Gastrocnemius medialis (tissue), 4 donors: ENCODE measurements at places on chromosomes 6 and 20. TPM values are rescaled to one million over a fixed set of nuclear protein-coding genes. Genes with fewer than 3 reads are reported as not detected.

SLC17A3 gene
- total RNA-seq = 0.22 TPM

METTL24 gene
- not detected for total RNA-seq

PDE7B gene
- total RNA-seq = 2.5 TPM

TTK gene
- 0.24 TPM for total RNA-seq

DNA sequence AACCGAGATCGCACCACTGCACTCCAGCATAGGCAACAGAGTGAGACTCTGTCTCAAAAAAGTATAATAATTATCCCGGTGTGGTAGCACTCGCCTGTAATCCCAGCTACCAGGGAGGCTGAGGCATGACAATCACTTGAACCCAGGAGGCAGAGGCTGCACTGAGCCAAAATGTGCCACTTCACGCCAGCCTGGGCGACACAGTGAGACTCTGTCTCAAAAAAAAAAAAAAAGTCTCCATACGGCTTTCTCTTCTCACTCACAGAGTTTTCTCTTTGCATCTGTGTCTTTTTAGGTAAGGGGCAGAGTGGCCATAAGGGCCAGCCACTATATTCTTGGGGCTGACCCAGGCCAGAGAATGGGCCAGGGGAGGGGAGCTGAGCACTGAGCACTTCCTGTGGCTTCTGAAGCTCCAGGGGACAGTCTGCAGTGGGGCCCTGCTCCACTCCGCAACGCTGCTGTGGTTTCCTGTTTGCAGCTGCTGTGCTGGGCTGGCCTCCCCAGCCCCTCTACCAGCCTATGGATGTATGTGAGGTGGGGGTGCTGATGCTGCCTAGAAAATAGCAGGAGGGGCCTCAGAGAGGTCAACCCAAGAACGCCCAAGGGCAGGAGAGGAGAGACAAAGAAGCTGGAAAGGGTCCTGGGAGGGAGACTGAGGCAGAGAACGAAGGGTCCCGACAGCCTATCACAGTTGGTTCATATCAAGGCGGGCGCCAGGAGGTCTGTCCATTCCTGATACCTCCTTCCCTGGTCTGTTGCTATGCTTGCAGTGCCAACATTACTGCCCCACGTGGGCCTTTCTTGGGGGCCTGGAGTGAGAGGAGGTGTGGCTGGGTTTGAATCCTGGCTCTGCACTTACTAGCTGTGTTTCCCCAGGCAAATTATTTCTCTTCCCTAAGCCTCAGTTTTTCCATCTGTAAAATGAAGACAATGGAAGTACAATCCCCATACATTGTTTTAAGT, 16.0 kb downstream of the SLA2 start:
- H3K27ac ChIP-seq = no peak overlapping the region
- DNase-seq = no peak
- no peaks in the 10 kb centered on the region for H3K36me3 ChIP-seq
- no peaks in the 10 kb centered on the region for H3K27me3 ChIP-seq
- H3K4me3 ChIP-seq = no peak overlapping the region

DNA sequence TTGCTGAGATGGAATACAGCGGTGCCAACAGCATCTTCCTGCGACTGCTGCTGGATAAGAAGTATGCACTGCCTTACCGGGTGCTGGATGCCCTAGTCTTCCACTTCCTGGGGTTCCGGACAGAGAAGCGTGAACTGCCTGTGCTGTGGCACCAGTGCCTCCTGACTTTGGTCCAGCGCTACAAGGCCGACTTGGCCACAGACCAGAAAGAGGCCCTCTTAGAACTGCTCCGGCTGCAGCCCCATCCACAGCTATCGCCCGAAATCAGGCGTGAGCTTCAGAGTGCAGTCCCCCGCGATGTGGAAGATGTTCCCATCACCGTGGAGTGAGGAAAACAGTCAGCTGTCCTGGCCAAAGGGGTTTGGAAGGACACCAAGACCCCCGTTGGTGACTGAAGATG, 9.2 kb downstream of the CCND3 start:
- H3K27me3 ChIP-seq = no peaks in the 10 kb centered on the region
- H3K36me3 ChIP-seq = no peaks in the 10 kb centered on the region
- H3K27ac ChIP-seq = no peak overlapping the region

DNA sequence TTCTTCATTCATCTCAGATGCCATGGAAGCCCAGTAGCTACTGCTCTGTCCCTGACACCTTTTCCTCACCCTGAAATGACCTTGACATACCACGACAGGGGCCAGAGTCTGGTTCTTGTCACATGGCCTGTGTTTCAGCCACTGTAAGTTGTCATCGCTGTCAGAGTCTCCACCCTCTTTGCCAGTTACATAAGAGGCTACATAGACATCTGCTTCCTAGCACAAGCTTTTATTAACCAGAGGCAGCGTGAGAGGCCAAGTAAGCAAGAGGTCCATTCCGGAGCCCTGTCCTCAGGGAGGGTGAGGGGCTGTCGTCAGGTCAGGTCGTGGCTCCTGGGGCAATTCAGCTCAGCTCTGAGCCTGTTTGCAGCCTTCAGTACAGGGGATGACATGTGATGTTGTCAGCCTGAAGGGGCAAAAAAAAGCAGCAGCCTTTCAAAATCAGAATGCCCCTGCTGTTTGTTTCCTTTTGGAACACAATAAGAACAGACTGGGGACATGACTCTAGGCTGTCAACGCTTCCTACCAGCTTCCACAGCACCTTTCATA, 146.3 kb downstream of the MTFR2 start:
- peaks cover 44% of the 10 kb centered on the region for H3K4me1 ChIP-seq
- H3K4me3 ChIP-seq = no peak overlapping the region
- H3K36me3 ChIP-seq = no peaks in the 10 kb centered on the region
- no peaks in the 10 kb centered on the region for H3K27me3 ChIP-seq

GRCh38 chr6:140774080-140774505, 1358.6 kb upstream of the GJE1 start:
- H3K4me3 ChIP-seq = peak overlapping the region; percentile 21
- no peaks in the 10 kb centered on the region for H3K27me3 ChIP-seq
- peak overlapping the region; percentile 32 for H3K27ac ChIP-seq
- peaks cover 18% of the 10 kb centered on the region for H3K4me1 ChIP-seq
- H3K36me3 ChIP-seq = no peaks in the 10 kb centered on the region

DNA sequence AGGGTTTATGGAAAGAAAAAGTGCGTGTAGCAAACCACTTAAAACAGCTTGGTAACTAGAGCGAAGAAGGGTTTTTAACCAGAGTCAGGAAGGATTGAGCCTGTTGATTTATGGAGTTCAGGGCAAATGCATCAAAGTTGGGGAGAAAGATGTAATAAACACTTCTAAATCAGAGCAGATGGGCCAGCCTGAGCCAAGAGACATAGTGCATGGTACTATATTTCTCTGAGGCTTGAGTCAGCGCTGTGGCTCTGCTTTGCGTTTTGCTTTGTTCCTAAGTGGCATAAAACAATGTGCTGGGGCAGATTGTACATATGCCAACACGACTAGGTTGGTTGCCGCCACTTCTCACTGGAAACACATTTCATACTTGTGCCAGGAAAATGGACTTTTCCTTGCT, 111.3 kb downstream of the BCKDHB start:
- no peaks in the 10 kb centered on the region for H3K27me3 ChIP-seq
- no peak overlapping the region for H3K27ac ChIP-seq
- no peaks in the 10 kb centered on the region for H3K4me1 ChIP-seq
- H3K36me3 ChIP-seq = no peaks in the 10 kb centered on the region
- H3K4me3 ChIP-seq = no peak overlapping the region

DNA sequence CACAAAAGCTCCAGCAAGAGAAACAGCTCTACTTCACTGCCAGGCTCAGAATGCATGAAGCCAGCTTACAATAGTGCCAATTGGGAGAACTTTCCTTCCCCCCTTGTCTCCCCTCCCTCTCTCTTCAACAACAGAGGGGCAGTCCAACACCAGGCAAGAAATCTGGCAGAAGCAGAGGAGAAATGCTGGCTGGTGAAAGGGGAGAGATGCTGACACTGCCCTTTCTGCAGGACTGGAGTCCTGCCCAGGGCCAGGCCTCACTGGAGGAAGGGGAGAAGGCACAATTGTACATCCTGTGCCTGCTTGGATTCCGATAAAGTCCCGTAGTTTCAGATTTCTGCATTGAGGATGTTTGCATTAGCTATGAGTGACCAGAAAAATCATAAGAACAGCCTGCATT, 148.6 kb downstream of the LRRC1 start:
- no peak overlapping the region for H3K27ac ChIP-seq
- H3K4me3 ChIP-seq = no peak overlapping the region
- no peaks in the 10 kb centered on the region for H3K27me3 ChIP-seq
- no peaks in the 10 kb centered on the region for H3K36me3 ChIP-seq
- H3K4me1 ChIP-seq = peaks cover 11% of the 10 kb centered on the region
- no peak for DNase-seq

DNA sequence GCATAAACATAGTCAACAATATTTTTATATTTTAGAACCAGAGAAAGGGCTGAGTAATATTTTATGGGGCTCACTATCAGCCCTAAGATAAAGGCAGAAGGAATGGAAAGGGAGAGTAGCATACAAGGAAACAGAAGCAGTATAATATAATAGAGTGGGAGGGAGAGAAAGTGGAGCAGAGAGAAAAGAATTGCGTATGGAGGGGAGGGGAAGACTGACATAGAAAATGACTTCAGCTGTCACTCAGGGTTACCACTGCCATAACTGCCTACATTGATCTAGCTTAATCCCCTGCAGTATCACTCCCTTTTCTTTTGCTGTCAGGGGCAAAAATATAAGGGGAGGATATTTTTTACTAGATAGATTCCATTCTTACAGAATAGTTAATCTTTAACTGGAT, 1133.5 kb upstream of the MAP3K7 start:
- no peaks in the 10 kb centered on the region for H3K27me3 ChIP-seq
- DNase-seq = no peak
- H3K4me3 ChIP-seq = no peak overlapping the region
- H3K4me1 ChIP-seq = no peaks in the 10 kb centered on the region
- no peaks in the 10 kb centered on the region for H3K36me3 ChIP-seq
- H3K27ac ChIP-seq = no peak overlapping the region

GRCh38 chr6:165841153-165841558, 178.1 kb upstream of the PDE10A start:
- no peaks in the 10 kb centered on the region for H3K27me3 ChIP-seq
- H3K4me1 ChIP-seq = no peaks in the 10 kb centered on the region
- H3K36me3 ChIP-seq = no peaks in the 10 kb centered on the region
- no peak overlapping the region for H3K27ac ChIP-seq
- no peak for DNase-seq
- H3K4me3 ChIP-seq = no peak overlapping the region

DNA sequence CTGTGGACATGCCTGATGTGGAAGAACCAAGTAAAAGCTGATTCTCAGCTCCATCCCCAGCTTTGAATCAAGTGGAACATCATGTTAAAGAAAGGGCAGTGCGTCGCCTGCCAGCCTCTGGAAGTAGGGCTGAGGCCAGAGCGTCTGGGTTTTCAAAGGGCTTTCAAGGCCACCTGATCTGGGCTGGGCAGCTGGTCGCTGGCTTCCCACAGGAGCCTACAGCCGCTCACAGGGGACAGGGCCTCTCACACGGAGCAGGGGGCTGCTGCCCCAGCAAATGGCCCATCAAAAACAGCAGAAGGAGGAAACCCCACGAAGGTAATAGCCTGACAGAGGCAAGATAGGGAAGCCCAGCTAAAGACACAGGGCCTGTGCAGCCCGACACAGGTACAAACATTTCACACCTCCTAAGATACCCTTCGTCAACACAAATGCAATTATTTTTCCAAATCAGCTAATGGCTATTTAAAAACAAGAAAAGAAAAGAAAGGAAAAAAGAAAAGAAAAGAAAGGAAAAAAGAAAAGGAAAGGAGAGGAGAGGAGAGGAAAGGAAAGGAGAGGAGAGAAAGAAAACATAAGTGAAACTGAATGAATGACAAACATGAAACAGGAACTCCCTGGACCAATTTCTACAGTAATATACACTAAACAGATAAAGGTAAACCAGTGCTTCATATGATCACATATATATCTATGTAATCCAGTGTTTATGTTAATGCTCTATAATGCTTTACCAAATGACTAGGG, 24.8 kb downstream of the RRBP1 start:
- H3K4me1 ChIP-seq = peaks cover 16% of the 10 kb centered on the region
- H3K36me3 ChIP-seq = no peaks in the 10 kb centered on the region
- no peak for DNase-seq

DNA sequence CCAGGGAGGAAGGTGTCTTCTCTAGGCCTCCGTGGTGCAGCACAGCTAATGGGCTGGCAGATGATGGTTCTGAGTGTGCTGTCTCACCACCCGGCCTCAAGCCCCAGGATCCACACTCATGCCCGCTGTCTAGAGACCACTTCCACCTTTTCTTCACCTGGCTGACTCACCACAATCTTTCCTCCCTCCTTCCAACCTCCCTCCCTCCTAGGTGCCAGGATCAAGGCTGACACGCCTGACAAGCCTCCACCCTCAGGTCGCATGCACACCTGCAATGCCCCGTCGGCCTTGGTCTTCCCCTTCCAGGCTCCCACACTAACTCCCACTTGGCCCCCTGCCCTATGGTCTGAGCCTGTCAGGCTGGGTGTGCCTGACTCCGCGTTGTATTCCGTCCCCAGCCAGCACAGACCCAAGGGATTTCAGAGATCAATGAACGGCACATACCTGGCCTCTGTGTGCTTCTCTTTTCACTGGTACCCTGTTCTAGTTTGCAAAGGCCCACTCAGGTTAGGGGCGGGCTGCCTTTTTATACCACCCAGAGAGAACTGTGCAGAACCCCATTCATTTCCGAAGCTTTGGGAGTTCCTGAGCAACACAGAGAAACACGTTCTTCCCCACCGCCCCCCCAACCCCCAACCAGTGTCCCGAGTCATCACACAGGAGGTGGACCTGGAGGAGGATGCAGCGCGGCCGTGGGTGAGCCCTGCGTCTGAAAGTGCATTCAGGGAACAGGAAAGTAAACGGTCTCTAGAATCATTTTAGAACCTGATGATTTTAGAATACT, 39.3 kb downstream of the PMEPA1 start:
- H3K36me3 ChIP-seq = no peaks in the 10 kb centered on the region
- no peaks in the 10 kb centered on the region for H3K27me3 ChIP-seq
- no peak overlapping the region for H3K4me3 ChIP-seq
- H3K4me1 ChIP-seq = no peaks in the 10 kb centered on the region
- no peak overlapping the region for H3K27ac ChIP-seq

- H3K36me3 ChIP-seq = no peaks in the 10 kb centered on the region
- no peak for DNase-seq
- H3K4me1 ChIP-seq = no peaks in the 10 kb centered on the region
Measured at GRCh38 chr6:129894921-129895320, 33.8 kb upstream of the TMEM244 start.

- H3K4me1 ChIP-seq = peaks cover 7% of the 10 kb centered on the region
- H3K27ac ChIP-seq = no peak overlapping the region
- DNase-seq = no peak
- no peaks in the 10 kb centered on the region for H3K36me3 ChIP-seq
Measured at GRCh38 chr6:52582446-52582845, 5.6 kb upstream of the TRAM2 start.

DNA sequence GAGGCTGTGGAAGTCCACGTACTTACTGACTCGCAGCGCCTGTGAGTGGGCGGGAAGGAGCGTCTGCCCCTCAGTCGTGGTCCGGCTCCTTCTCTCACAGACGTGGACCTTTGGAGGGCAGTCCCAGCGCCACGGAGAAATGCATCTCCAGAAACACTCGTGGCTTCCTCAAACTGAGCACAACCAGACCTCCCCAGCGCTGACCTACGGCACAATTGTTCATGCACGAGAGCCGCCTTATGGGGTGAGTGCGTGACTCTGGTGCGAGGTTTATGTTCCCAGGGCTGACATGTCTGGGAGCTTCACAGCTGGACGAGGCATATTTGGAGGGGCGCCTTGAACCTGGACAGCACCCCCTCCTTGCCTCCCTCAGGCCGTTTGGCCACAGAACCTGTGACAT, 29.7 kb downstream of the FRMD1 start:
- DNase-seq = no peak
- H3K27ac ChIP-seq = no peak overlapping the region
- no peaks in the 10 kb centered on the region for H3K36me3 ChIP-seq

GRCh38 chr6:84539122-84539856, 225.1 kb downstream of the TBX18 start:
- no peak for DNase-seq
- H3K4me1 ChIP-seq = no peaks in the 10 kb centered on the region
- no peak overlapping the region for H3K4me3 ChIP-seq
- H3K27me3 ChIP-seq = no peaks in the 10 kb centered on the region
- no peaks in the 10 kb centered on the region for H3K36me3 ChIP-seq
